ENCODE measurements at places on chromosomes 2 and 18.

DNA sequence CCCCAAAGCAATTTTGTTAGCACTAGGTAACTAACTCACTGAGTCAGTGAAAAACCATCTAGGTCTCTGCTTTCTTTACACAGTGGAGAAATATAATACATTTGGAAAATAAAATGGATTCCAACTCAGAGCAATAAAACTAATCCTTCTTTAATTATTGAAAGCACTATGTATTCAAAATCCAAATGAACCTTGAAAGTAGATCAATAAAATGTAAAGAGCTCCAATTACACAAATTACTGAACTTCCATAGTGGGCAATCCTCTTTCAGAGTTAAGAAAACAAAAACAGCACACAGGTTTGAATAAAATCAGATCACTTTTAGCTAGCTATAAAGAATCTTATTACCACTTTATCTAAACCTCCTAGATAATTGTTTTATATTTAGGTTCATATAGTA lies 208.1 kb downstream of the NR4A2 start:
- no peak for DNase-seq

DNA sequence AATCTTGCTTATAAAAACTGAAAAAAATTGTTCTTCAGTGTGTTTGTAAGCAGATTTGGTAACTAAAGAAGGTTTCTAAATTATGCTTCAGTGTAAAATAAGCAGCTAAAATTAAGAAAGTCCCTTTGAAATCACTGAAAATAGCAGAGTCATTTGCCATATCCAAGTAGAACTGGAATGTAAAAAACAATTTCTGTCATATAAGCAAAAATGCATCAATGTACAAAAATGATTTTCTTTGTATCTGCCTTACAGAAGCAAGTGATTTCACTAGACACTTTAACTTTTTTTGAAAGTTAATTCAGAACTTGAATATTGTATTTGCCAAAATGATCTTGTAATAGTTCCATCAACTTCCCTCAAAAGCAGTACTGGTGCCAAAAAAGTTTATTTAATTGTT lies 121.7 kb upstream of the CD226 start:
- DNase-seq, result no peak

GRCh38 chr2:24899361-24899910 lies 20.6 kb downstream of the ADCY3 start:
- DNase-seq, result no peak

- DNase-seq, result no peak
Measured at GRCh38 chr2:139916822-139917221, 1136.6 kb upstream of the NXPH2 start.

- DNase-seq, result no peak
Measured at GRCh38 chr18:46001892-46002291, 34.8 kb upstream of the EPG5 start.

GRCh38 chr2:238585836-238586821 lies 159.4 kb downstream of the ASB1 start:
- DNase-seq, result no peak

DNA sequence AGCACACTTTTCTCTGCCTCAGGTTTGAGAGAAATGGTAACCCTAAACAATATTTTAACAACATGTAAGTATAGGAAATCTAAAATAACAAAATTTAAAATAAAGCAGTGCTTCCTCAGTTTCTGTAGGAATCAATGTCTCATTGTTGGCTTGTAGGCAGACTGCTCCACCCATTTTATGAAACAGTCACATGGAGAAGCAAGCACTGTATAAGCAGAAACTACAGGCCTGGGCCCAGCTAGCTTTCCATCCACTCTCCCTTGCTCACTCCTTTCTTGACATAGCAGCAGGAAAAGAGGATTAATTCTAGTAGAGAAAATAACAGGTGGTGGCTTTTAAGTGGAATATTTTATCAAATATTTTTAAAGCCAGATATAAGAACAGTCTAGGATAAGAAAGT lies 97.2 kb downstream of the PLEKHM3 start:
- no peak for DNase-seq

GRCh38 chr2:183070942-183071844 lies 7.4 kb upstream of the DUSP19 start:
- no peak for DNase-seq

- no peak for DNase-seq
Measured at GRCh38 chr2:173214213-173214612, 138.6 kb downstream of the MAP3K20 start.

DNA sequence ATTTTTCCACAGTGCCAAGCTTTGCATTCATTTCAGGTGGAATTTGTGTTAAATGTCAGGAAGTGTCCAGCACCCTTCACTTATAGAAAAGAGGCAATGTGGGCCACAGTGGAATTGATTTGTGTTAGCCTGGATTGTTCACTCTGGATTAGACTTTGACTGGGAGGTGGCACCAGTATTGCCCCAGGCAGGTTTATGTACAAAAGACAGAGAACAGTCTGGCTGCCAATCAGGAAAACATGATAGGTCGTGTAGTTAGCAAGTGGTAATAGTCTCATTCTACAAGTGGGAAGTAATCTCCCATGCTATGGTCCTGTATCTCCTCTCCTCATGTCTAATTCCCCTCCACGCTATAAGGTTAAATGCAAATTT lies 45.6 kb downstream of the RAB27B start:
- no peak for DNase-seq

GRCh38 chr2:230644356-230644935 lies 68.2 kb upstream of the CAB39 start:
- no peak for DNase-seq

- no peak for DNase-seq
Measured at GRCh38 chr2:172408143-172408766, 19.1 kb upstream of the ITGA6 start.

DNA sequence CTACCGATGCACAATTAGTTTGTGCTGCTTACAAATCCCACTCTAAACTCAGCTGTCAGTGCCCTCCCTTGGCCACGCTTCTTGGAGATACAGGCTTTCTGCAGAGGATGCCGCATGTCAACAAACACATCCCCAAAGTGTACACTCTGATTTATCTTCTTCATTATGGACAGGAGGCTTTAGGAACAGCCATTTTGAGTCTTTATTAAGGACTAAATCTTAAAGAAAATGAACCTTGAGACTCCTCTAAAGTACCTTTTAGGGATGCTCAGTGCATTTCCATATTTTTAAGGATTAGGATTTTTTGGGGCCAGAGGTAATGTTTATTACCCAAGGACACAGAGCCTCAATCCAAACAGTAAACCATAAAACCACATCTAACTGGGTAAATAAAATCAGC lies 6.0 kb downstream of the EDAR start:
- no peak for DNase-seq

DNA sequence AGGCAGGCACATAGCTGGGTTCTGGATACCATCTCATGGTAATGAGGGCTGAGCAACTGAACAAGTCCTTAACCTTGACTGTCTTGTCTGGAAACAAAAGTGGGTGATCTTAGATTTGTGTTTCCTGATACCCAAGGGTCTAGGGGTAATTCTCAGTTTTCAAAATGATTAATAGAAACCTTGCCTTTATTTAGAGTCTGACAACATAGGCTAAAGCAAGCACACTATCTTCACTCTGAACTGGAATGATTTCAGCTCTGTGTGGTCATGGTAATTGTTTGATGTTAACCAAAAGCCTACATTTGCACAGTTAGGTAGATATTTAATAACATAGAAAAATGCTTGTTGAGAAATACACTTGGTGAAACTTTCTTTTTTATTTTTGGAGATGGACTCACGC lies 6.8 kb upstream of the LAMA3 start:
- no peak for DNase-seq

DNA sequence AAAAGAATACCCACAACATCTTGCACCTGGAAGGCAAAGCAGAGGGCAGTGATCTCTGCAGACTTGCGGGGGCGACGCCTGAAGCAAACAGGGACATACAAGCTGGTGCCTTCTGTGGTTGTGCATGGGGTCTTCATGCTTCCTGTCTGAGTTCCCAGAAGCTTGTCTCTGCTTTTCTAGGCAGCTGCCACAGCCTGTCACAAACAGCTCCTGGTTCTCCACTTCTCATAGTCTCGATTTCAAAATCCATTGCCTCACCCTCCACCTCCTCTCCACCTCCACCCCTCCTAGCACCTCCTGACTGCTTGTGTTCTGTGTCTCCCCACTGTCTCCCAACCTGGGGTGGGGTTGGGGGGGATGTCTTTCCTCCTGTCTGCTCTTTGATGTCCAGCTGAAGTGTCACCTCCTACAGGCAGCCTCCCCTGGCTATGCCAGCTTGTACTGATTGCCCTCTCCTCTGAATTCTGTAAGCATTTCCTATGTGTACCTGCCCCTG lies 1.7 kb upstream of the PROC start:
- DNase-seq, result peak; percentile 16

GRCh38 chr2:234945339-234945873 lies 6.4 kb upstream of the SH3BP4 start:
- DNase-seq, result no peak

DNA sequence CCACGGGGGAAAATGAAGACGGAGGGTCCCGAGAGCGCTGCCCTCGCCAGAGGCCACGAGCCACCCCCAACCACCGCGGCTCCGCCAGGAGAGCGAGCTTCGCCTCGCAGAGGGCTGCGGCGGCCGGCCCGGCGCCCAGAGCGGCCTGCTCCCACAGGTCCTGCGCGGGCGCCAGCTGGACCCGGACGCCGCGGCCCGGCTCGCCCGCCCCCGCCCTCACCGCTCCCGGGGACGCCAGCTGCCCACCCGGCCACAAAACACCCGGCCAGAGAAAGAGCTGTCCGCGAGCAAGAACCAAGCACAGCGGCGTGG lies 709 bp downstream of the PTPN2 start:
- DNase-seq, result no peak

DNA sequence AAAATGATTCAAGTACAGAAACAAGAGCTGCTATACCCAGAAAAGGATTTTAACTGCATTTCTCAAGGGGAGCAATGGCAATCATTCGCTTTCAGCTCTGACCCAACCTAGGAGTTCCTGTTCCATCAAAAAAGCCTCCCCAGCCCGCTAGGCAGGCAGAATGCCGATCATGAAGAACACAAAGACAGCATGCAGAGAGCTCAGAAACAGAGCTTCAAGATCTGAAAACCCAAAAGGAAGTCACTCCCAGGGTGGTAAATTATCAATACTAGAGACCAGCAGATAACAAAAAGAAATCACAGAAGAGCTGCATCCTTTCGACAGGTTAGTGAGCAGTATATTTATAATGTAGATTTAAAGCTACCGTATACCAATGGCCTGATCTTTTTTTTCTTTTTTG lies 84.8 kb upstream of the CRIM1 start:
- no peak for DNase-seq

- no peak for DNase-seq
Measured at GRCh38 chr2:209260281-209260680, 163.6 kb upstream of the MAP2 start.

GRCh38 chr18:49169037-49169521 lies 218.3 kb upstream of the SMAD7 start:
- DNase-seq, result peak; percentile 49

DNA sequence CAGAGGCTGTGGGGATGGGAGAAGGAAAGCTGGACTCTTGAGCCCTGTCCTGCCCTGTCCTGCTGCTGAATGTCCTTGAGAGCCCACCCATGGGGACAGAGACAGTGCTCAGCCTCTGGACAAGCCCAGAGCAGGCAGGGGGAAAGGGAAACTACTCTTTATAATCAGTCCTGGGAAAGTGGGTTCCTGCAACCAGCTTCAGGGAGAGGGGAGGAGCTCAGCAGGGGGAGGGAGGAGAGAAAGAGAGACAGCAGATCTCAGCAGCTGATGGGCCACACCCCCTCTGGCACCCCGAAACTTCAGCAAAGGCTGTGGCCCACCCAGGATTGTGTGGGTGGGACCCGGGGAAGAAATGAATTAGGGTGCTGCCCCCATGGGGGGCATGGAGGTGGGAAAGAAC lies 11.6 kb downstream of the ECEL1 start:
- DNase-seq, result no peak

- DNase-seq, result peak; percentile 69
Measured at GRCh38 chr2:70523996-70524965, 29.3 kb downstream of the TGFA start.

DNA sequence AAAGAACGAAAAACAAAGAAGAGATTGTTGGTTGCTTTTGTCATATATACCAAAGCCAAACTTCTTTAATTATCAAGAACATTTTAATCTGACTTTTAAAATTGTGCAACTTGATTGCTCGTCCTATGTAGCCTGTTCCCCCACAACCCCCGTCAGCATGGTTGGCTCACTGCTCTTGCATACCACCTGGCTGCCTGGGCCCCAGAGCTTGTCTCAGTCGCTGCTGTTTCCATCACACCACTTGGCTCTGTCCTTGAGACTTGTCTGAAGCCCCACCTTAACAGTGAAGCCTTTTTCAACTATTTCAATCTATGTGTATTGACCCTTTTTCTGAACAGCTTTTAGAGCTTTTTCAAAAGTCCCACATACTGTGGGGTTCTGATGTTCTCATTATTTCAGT lies 270.8 kb downstream of the ZNF407 start:
- no peak for DNase-seq

- DNase-seq, result peak; percentile 61
Measured at GRCh38 chr2:206693399-206694137, 24.6 kb downstream of the DYTN start.

- no peak for DNase-seq
Measured at GRCh38 chr2:136527560-136527959, 237.8 kb upstream of the THSD7B start.

DNA sequence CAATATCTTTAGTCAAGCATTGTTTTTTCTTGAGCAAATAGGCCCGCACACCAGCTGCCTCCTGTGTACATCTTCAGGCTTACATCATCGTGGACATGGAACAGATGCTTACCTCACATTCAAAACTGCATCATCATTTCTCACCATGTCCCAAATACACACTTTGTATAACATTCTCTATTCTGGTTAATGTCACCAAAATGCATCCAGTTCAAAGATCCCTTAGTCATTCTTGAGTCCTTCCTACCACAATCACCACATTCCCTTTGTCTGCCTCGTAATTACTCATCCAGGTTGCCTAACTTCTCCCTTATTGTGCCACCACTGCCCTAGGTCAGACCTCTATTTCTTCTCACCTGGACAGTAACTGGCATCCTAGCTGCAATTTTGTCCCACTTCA lies 373.7 kb upstream of the GALNT5 start:
- no peak for DNase-seq

DNA sequence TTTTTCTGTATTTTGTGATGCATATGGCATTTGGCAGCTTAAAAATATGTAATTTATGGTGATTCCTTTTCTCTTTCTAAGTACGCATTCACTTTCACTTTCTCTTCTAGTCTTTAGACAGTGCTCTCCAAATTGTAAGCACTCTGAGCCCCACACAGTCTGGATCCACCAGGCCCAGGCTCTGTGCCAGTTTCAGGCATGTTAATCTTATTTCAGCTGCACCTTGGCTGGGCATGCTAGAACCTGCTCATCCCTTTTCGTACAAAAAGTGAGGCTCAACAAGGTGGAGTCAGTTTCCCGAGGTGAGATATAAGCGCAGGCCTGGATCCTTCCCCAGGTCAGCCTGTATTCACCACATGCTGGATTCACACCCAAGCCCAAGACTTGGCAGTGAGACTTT lies 203.9 kb downstream of the MTX2 start:
- DNase-seq, result no peak

- no peak for DNase-seq
Measured at GRCh38 chr18:79926715-79927606, 24.5 kb downstream of the SLC66A2 start.

- DNase-seq, result no peak
Measured at GRCh38 chr2:45031028-45031427, 21.8 kb upstream of the SIX2 start.

Measured in CD4-positive, alpha-beta T cell treated with Interleukin-2 at 100 ng/mL for 4 hours (primary cell).